ENCODE measurements at places on chromosomes 2 and 18.

GRCh38 chr2:3148716-3149115 lies 228.9 kb downstream of the EIPR1 start:
- DNase-seq = no peak

GRCh38 chr2:176272870-176273459 lies 3.7 kb downstream of the MTX2 start:
- no peak for DNase-seq

GRCh38 chr2:216574046-216574445 lies 59.2 kb upstream of the IGFBP2 start:
- DNase-seq = no peak

DNA sequence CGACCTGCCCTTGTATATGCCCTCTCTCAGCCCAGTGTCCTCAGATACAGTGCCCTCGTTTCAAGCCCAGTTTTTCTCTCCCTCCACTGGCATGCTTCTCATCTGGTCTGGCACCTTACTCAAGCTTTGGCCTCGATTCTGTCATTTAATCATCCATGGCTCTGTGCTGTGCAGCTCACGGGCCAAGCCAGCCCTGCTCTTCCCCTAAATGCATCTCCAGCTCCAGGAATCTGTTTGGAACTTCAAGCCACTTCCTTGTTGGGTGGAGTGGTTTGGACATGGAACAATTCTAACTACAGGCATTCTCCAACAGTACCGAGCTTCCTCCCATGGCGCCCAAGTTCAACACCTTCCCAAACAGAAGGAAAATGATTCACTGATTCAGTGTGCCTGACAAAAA lies 76.7 kb upstream of the ZNF397 start:
- no peak for DNase-seq

- DNase-seq = no peak
These were observed 13.1 kb downstream of the CYRIA start for GRCh38 chr2:16652296-16653082.

DNA sequence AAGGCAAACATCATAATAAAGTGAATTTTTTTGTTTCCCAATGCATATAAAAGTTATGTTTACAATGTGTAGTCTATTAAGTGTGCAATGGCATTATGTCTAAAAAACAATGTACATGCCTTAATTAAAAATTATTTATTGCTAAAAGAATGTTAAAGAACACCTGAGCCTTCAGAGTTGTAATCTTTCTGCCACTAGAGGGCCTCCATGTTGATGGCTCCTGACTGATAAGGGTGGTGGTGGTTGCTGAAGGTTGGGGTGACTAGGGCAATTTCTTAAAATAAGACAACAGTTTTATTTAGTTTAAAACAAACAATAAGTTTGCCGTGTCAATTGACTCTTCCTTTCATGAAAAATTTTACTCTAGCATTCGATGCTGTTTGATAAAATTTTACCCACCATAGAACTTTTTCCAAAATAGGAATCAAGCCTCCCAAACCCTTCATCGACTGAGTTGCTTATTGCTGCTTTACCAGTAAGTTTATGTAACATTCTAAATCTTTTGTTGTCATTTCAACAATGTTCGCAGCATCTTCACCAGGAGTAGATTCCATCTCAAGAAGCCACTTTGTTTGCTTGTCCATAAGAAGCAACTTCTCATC lies 32.3 kb downstream of the MAP3K2 start:
- DNase-seq = peak; percentile 49

GRCh38 chr18:77482190-77483085 lies 232.8 kb downstream of the GALR1 start:
- DNase-seq = no peak

Measured in naive thymus-derived CD8-positive, alpha-beta T cell (primary cell).